ENCODE measurements at places on chromosomes 16 and 17.
A peak's percentile ranks its signal among the peaks of the same experiment; 100 is the strongest.

GRCh38 chr16:820748-821147 lies 20.2 kb upstream of the GNG13 start:
- DNase-seq, result no peak

GRCh38 chr16:79325226-79325945 lies 275.2 kb downstream of the MAF start:
- DNase-seq, result peak; percentile 19

DNA sequence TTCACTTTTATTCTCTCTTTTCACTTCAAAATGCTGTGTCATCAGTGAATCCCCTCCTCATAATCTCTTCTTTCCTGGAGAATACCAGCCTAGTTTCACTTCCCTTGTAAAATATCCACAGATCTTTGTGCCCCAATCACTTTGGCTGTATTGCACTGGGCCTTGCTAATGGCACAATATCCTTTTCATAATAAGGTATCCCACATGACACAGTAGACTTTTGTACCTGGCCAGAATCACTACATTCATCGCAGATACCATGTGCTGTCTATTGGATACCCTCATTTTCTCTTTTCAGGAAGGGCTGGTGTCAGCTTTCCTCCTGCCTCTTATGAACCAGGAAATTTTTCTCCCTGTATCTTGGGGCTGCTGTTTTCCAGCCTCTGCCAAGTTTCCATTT lies 25.7 kb upstream of the TOX3 start:
- no peak for DNase-seq

- no peak for DNase-seq
Measured at GRCh38 chr16:64304396-64304795, 817.5 kb downstream of the CDH11 start.

DNA sequence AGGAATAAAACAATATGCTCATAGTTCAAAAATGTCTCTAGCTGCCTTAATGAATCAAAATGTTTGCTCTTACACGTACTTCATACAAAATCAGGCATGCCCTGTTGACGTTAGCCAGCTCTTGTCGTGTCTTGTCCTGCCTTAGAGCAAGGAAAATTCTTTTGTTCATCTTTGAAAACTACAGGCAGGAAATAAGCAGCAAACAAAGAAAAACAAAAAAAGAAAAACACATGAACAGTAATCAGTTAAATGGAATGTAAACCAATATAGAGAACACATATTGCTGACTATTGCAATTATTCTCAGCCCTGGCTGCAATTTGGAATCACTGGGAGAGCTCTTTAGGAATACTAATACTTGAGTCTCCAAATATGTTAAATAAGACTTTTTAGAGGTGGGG lies 1.7 kb downstream of the CAPNS2 start:
- DNase-seq, result no peak

DNA sequence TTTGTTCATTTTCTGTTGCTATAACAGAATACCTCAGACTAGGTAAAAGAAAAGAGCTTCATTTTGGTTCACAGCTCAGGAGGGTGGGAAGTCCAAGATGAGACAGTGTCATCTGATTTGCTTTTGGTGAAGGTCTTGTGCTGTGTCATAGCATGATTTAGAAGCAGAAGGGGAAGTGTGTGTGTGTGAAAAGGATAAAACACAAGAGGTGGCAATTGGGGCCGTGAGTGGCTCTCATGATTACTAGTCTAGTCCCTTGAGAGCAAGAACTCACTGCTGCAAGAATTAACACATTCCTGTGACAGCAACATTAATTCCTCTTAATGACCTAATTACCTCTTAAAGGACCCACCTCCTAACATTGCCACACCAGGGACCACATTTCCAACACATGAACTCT lies 8.3 kb downstream of the SLC35G3 start:
- DNase-seq, result no peak

All from Jurkat, Clone E6-1 (cell line).